GOT3 (cell line): ENCODE measurements at places on chromosomes 1 and 21.

DNA sequence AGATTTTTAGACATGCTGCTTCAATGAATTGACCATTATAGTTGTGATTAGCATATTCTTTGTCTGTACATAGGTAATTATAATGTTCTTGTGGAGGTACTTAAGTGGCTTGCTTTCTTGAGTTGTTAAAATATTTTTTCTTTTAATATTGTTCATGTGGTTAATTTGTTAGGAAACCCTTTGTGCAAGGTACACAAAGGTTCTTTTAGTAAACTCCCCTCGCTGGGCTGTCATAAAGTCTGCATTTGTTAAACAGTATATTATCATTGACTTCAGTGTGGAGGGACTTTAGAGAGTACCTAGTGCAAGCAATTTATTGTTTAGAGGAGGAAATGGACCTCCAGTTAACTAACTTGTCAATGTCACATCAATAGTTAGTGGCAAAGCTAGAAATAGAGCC is 52.5 kb downstream of the DISP1 start:
- DNase-seq = no peak

- DNase-seq = no peak
Observed at GRCh38 chr21:37130971-37131370, 57.9 kb downstream of the TTC3 start.

- DNase-seq = no peak
Observed at GRCh38 chr1:72946903-72947499, 664.7 kb upstream of the NEGR1 start.

DNA sequence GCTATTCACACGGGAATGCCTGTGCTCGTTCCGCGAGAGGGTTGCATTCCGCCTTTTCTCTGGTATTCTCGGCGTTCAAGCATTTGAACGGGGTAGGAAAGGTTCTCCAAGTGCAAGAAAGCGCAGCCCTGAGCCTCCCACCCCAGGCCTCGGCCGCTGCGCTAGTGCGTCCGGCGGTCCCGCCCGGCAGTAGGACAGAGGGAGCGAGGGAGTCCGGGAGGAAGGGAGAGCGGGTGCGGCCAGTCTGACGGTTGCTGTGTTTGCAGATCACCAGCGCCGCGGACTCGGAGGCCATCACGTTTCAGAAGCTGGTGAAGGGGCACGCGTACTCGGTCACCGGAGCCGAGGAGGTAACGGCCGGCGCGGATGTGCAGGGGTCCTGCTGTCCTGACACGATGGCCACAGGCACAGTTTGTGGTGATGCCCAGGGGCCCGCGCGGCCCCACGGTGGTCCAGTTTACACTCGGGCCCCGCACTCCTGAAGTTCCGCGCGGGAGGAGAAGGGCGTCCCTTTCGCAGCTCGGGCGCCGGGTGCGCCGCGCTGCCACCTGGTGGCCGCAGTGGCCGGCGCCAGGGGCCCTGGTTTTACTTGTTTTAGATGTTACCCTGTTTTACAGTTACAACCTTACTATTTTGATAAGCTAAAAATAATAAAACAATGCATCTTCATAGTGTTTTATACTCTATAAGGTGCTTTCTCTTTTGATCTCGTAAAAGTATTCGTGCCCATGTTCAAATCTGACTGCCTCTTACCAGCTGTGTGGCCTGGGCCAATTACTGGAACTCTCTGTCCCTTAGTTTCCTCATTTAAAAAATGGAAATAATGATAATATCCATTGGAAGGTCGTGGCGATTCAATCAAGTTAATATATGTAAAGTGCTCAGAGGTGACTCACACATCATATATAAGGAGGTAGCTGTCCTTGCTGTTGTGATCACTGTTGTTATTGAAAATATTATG is 36.7 kb downstream of the CAPN2 start:
- DNase-seq = no peak

DNA sequence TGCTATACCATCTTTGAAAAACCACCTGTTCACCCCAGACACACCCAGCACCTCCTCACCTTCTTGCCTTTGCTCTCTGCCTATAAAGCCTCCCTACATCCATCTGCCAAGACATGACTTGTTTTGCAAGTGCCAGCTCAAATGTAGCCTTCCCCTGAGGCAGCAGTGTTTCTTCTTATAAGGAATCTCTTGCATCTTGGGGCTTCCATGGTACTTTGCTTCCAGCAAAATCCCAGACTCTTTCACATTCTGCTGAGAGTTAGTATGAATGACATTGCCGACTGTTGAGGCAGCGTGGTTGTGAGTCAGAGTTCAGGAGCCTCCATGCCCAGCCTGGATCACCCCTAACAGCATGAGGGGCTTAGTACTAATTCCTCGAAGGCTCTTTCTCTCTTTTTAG is 217.4 kb upstream of the RUNX1 start:
- no peak for DNase-seq
